ENCODE measurements at places on chromosomes 4 and X.
A peak's percentile ranks its signal among the peaks of the same experiment; 100 is the strongest.

DNA sequence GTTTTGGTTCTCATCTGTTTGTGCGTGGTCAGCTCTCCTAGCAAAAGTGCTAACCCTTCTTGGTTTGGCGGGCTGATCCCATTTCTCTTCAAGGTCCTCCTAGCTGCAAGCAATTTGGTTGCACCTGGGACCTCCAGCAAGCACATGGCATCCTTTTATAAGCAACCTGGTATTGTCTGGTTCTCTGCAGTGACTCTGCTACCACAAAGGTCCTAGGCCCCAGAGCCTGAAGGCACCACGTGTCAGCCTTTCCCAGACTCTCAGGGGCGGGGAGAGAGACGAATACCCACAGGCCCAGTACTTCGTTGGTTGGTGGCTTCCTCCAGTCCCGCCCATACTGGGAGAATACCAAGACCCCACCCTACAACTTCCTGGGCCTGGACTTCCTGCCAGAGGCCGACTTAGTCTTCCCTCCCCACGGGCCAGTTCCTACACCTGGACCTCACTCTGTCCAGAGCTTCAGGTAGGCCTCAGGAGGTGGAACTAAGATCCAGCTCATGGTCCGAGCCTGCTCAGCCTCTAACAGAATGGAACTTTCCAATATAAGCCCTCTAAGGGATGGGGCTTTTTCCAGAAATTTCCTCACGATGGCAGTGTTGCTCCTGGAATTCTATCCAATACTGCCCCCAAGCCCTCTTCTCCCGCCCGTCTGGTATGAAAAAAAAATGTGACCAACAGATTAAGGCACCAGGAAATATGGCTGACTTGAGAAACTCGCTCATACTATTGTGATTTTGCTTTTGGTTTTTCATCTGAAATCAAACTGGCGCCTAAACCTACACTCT lies 192.5 kb upstream of the STK26 start:
- peak; percentile 89 for DNase-seq

DNA sequence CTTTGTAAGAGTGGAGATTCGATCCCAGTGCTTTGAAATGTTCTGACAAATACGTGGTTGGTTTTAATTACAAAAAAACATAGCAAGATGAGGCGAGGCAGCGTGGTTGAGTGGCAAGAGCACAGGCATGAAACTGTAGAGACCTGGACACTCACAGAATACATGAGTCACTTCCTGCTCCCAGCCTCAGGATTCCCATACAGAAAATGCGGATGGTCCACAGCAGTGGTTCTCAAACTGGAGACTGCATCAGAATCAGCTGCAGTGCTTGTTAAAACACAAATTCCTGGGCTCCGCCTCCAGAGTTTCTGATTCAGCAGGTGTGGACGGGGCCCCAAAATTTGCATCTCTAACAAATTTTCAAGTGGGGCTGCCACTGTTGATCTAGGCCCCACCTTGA lies 10.1 kb downstream of the OTOP1 start:
- DNase-seq = no peak

- DNase-seq = no peak
Measured at GRCh38 chr4:101329592-101329991, 17.7 kb downstream of the PPP3CA start.

DNA sequence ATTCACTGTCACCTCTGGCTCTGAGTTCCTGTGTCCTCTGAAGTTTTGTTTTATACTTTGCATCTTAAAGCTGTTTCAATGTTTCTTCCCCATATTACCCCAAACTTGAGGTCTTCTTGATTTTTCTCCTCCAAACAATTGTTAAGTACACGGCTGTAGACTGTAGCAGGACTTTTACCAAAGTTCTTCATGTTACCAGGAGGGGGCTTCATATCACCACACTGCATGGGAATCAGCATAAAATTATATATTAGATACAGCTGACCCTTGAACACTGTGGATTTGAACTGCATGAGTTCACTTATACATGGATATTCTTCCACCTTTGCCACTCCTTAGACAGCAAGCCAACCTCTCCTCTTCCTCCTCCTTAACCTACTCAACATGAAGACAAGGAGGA lies 56.6 kb downstream of the SPATA18 start:
- no peak for DNase-seq

GRCh38 chr4:39480902-39481695 lies 22.2 kb downstream of the LIAS start:
- DNase-seq = no peak

- peak; percentile 23 for DNase-seq
Measured at GRCh38 chr4:14254252-14254651, 626.7 kb upstream of the BOD1L1 start.

- DNase-seq = no peak
Measured at GRCh38 chr4:26788341-26788733, 72.3 kb upstream of the STIM2 start.
